Right atrium auricular region (tissue), 2 donors: ENCODE measurements at places on chromosomes 6 and 20. TPM values are rescaled to one million over a fixed set of nuclear protein-coding genes. Genes with fewer than 3 reads are reported as not detected.
A peak's percentile ranks its signal among the peaks of the same experiment; 100 is the strongest.

Gene XKR7
- not detected for total RNA-seq

Gene TRIM10
- total RNA-seq, result not detected

Gene PI3
- total RNA-seq, result not detected

- no peak for DNase-seq
Measured at GRCh38 chr20:59684685-59685242, 80.4 kb downstream of the PHACTR3 start.

GRCh38 chr20:58007947-58008346 is 220.5 kb downstream of the ANKRD60 start:
- no peak for DNase-seq

DNA sequence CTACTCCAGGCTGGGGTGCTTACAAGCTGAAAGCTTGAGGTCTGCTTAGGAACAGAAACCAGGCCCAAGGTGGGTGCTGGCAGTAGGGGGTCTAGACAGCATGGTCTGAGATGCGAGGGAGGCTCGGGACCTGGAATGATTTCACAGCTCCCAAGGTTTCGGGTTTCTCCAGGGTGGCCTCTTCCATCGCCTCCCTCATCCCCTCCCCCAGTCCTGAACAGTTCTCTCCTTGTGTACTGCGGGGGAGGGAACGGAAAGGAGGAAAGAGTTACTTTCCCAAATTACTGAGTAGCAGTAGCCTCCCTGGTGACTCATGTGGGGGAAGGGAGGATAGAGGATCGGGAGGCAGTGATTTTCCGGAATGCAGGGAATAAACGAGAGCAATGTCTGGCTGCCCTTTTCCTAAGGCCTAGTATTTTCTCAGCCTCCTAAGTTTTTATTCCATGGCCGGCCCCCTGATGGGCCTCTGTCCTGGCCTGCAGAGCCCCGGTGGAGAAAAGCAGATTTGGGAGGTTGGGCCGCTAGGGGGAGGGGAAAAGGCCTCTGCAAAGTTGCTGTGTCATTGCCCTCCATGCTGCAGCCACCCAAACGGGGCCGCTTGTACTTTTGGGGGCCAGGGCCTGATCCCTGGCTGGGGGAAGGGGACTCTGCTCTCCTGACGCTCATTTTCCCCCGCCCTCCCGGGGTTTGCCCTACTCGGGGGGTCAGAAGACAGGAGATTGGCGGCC is 1.5 kb downstream of the BRD2 start:
- DNase-seq, result peak; percentile 78

DNA sequence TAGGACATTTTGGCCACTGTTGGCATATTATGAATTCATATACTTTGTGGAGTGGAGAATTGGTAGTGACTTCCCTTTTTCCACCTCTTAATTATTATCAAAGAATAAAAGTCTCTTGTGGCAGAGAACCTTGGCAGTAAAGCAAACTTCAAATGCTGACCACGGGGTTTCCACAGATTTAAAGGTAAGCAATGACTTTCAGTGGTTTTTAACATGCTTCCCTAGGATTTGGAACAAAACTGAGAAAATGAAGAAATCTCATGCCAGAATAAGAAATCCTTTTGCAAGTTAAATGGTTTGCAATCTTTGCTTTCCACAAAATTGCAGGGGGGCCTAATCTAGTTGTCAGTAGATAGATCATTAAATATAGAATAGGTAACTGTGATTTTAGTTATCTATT is 2.0 kb upstream of the SDC4 start:
- DNase-seq, result no peak

DNA sequence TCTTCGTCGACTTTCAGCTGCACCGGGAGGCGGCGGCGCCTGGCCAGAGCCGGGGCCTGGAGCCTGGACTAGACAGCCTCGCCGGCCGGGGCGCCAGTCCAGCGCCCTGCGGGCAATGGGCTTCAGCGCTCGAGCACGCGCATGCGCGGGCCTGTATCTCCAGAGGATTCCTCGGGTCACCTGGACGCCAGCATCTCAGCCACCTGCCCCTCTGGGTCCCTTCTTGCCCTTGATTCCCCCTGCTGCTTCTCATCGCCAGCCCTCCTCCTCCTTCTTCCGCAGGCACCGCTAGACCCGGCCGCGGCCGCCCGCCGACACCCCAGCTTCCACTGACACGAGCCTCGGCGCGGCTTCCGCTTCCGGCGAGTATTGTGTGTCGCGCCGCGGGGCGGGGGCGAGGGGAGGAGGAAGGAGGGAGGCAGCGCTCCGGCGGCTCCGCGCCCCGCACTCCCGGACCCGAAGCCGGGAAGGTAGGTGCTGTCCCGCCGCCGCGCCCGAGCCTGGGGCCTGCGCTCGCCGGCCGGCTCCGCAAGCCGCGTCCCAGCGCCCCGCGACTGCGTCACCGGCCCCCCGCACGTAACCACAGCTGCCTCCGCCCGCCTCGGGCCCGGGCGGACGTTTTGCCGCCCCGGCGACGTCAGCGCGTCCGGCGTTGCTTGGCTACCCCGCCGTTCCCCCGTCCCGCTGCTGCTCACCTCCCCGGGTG is at the start of gene TRIM39:
Gene TRIM39, plus strand, starts transcription at position 402 of the 706 bp plus-strand sequence. CDS start 2,391 bp downstream, outside the sequence.
- peak; percentile 85 for DNase-seq

- peak; percentile 63 for DNase-seq
Measured at GRCh38 chr6:126947070-126947469, 171.4 kb upstream of the RSPO3 start.

GRCh38 chr6:74459260-74459659 is 746.6 kb downstream of the COL12A1 start:
- no peak for DNase-seq

DNA sequence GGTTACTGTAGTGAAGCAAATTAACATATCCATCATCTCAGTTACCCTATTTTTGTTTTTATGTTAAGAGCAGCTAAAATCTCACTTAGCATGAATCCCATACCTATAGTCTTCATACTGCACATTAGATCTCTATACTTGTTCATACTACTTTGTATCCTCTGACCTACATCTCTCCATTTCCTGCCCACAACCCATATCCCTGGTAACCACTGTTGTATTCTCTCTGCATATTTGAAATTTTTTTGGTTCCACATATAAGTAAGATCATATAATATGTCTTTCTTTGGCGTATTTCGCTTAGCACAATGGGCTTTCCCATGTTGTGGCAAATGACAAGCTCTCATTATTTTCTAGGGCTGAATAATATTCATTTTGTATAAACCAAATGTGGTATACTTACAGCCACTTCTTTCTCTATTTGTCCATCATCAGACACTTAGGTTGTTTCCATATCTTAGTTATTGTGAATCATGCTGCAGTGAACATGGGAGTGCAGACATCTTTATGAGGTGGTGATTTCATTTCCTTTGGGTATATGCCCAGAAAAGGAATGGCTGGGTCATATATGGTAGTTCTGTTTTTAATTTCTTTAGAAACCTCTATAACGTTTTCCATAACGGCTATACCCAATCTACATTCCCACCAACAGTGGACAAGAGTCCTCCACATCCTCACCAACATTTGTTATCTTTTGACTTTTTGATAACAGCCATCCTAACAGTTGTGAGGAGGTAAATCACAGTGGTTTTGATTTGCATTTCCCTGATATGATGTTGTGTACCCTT is 39.8 kb downstream of the BACH2 start:
- DNase-seq, result no peak

- no peak for DNase-seq
Measured at GRCh38 chr6:551829-552350, 105.0 kb downstream of the HUS1B start.

- no peak for DNase-seq
Measured at GRCh38 chr6:93962566-93962965, 543.2 kb upstream of the EPHA7 start.

- no peak for DNase-seq
Measured at GRCh38 chr20:24164360-24164759, 175.8 kb upstream of the GGTLC1 start.
